ENCODE measurements at places on chromosomes 6 and 20.

GRCh38 chr6:43703512-43704429 lies 16.2 kb upstream of the MRPS18A start:
- DNase-seq, result no peak

DNA sequence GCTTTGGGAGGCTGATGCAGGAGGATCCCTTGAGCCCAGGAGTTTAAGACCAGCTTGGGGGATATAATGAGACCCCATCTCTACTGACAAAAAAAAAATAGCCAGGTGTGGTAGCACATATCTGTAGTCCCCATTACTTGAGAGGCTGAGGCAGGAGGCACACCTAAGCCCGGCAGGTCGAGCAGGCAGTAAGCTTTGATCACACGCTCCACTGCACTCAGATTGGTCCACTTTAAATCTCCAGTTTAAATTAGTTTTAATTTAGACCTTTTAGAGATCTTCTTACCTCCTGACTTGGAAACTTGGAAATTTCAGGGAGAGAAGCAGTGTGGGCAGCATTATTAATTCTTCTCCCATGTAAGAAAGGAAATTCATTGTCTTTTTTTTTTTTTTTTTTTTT lies 16.8 kb upstream of the PLCB4 start:
- DNase-seq, result no peak

DNA sequence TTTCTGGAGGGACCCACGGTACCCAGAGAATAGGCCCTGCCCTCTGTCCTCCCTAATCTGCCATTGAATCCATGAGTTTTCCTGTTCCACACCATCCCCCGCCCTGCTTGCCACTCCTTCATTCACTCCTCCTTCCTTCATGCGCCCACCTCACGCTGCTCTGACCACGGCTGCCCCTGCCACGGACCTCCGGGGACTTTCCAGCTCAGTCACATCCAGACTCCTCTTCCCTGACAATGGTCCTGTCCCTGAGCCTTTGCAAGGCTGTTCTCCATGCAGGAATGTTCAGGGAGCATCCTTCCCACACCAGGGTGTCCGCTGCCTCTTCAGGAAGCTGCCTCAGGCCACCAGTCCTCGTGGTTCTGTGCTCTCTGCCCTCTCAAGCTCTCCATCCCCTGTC lies 25.9 kb downstream of the GLP1R start:
- DNase-seq, result no peak

DNA sequence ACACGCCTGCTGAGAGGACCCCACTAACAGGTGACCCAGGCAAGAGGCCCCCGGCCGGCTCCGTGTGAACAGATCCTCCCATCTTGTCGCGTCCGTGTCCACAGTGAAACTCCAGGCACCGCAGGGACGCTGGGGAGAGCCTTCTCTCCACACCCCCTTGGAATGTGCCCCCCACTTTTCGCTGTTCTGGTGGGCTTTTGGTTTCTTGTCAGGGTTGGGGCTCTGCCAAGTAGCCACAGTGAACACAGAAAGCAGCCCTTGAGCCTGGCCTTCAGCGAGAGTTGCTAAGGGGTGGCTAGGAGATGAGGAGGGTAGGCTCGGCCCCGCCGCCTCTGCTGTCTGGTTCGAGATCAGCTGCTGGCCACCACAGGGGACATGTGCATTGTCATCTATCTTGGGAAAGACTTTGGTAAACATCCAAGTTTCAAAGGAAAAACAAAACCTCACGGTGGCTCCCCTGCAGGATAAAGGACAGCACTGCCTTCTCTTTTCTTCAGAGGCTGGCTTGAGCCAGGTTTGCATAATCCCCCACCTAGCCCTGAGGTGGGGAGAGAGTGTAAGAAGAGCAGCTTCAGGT lies 22.7 kb downstream of the SYNDIG1 start:
- DNase-seq, result no peak

- no peak for DNase-seq
These were observed 11.3 kb downstream of the TXNDC5 start for GRCh38 chr6:7899101-7899888.

DNA sequence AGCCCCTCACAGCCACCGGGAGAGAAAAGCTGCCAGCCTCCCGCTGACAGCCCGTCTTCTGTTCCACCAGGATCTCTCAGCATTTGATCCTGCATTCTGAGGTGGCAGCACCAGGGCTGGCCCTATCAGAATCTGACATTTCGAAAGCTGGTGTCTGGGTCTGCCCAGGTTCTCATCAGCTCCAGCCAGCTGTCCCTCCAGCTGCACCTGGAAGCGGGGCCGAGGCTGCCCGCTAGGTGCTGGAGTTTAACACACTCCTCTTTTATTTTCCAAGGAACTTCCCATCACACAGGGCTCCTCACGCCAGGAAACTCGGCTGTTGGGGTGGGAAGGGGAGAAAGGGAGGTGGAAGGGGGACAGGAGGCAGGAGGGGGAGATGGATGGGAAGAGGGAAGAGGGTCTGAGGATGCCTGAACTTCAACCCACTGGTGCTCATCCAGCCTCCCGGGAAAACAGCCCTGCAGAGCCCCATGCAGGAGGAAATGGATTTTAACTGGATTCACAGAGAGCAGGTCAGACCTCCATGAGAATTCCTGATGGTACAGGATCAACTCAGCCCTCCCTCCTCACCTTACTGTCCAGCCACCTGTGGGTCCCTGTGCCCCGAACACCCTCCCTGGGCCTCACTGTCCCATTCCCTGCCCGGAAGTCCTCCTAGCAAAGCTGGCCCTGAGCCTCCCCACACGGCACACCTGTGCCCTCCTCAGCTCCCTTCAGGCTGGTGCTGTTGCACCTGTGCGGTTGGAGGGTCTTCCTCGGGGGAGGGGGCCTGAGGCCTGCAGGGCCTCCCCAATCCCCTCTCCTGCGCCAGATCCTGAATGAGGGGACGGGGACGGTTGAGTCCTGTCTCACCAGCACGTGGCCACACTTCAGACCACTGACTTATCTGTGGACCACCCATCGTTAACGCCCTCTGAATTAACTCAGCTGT lies 3.9 kb upstream of the LSM14B start:
- DNase-seq, result no peak

GRCh38 chr6:56364827-56365339 lies 117.5 kb upstream of the COL21A1 start:
- no peak for DNase-seq

DNA sequence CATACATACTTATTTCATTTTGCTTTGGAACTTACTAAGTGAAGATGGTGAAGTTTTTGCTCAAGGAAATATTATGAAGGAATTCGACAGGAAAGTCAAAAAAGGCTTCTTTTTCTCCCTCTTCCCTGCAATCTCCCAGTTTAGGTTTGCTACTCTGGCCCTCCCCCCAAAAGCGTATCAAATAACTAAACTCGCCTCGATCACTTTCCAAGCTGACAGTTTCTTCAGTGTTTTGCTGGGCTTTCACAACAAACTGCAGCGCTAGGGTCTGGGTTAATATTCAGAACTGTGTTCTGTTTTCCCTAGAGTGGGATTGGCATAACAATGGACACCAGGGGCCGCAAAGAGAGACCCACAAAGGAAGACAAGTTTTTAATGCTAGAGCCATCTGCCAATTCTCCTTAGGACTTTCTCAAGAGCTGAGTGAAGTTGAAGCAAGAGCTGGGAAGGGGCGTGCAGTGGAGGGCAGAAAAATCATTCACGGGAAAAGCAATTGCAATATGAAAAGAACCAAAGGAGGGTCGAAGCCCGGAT lies 57.8 kb downstream of the ATP9A start:
- DNase-seq, result no peak
